Effector memory CD8-positive, alpha-beta T cell (primary cell): ENCODE measurements at places on chromosomes 5 and 9.

DNA sequence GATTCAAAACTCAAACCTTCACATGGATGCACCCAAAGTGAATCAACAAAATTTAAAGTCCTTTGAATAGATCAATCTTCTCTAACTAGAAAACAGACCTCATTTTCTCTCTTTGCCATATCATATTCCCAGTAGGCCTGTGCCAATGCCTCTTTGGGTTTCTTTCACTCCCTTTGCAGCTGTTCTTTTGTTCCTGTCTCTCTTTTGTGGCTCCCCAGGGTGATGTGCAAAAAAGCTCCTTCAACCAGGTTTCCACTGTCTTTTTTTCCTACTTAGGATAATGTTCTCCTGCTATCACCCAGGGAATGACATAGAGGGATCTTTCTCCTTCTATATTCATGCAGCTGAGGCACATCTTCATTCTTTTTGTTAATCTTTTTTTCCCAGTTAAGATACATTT lies 54.6 kb downstream of the MARCHF3 start:
- no peak for DNase-seq

- no peak for DNase-seq
Observed at GRCh38 chr9:72256931-72257330, 107.7 kb downstream of the GDA start.

DNA sequence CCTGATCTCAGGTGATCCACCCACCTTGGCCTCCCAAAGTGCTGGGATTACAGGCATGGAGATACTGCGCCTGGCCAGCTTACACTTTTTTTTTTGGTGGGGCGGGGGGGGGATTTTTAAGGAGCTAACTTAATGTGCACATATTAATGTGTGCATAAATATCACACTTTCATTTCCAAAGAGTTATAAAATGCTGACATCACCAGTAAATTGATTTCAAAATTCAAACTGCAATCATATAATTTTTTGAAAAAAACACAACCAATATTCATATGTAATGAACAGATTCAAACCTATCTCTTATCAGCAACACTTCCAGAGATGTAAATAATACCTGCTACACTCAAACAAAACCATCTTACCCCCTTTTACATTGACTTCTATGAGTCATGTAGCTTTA lies 1006.6 kb upstream of the DMAC1 start:
- DNase-seq, result no peak

- no peak for DNase-seq
Observed at GRCh38 chr9:31908158-31908890, 476.1 kb upstream of the ACO1 start.

- DNase-seq, result no peak
Observed at GRCh38 chr9:6955251-6955921, 197.6 kb downstream of the KDM4C start.

GRCh38 chr9:5971740-5972139 lies 43.7 kb downstream of the RANBP6 start:
- no peak for DNase-seq

- DNase-seq, result no peak
Observed at GRCh38 chr9:121888438-121888775, 204.7 kb downstream of the TTLL11 start.

- no peak for DNase-seq
Observed at GRCh38 chr5:91272858-91273257, 110.3 kb downstream of the ARRDC3 start.

GRCh38 chr5:151406322-151406947 lies 41.0 kb upstream of the SLC36A1 start:
- DNase-seq, result no peak

DNA sequence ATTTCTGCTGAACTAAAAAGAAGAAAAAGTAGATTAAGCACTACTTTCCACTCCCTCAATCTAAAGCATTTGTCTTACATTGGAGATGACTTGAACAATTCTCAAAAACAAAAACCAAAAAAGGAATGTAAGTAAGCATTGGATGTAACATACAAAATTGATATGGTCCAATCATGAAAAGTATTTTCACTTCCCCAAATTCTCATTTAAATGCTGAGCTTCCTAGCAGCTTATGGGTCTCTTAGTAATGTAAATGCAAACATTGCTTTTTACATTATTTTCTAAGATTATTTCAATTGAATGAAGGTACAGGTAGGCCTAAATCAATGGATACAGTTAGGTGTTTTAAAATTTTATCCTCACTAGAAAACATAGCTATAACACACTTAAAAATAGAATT lies 20.0 kb downstream of the ANKH start:
- no peak for DNase-seq

GRCh38 chr5:159419576-159419975 lies 89.3 kb upstream of the IL12B start:
- DNase-seq, result no peak

GRCh38 chr5:16934123-16934522 lies 2.0 kb downstream of the MYO10 start:
- no peak for DNase-seq

GRCh38 chr5:132470596-132470995 lies 20.0 kb downstream of the IRF1 start:
- DNase-seq, result no peak

- DNase-seq, result no peak
Observed at GRCh38 chr9:114864471-114864870, 58.6 kb upstream of the TNFSF15 start.

GRCh38 chr5:67971971-67972821 lies 243.4 kb upstream of the PIK3R1 start:
- no peak for DNase-seq

DNA sequence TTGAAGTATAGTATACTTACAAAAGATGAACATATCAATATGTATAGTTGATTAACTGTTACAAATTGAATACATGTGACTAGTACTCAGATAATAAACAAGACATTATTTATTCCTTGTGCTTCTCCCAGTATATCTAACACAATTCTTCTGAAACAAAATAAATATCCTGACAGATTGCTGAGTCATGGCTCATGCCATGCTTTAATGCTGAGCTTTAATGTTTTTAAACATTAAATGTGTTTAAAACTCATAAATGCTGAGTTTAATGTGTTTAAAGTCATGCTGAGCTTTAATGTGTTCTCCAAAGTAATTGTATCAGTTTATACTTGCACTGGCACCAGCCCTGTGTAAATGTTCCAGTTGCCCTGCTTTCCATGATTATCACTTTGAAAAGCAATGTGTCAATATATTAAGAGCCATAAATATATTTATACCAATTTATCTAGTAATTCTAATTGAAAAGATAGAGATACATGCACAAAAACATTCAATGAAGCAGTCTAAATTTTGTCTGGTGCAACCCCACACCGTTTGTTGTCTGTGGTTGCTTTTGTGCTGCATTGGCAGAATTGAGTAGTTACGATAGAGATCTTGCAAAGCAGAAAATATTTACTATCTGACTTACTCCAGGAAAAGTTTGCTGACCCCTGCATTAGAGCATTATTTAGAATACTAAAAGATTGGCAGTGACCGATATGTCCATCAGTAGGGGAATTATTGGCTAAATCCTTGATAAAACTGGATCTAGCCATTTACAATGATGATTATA lies 15.7 kb downstream of the KIAA1958 start:
- no peak for DNase-seq

DNA sequence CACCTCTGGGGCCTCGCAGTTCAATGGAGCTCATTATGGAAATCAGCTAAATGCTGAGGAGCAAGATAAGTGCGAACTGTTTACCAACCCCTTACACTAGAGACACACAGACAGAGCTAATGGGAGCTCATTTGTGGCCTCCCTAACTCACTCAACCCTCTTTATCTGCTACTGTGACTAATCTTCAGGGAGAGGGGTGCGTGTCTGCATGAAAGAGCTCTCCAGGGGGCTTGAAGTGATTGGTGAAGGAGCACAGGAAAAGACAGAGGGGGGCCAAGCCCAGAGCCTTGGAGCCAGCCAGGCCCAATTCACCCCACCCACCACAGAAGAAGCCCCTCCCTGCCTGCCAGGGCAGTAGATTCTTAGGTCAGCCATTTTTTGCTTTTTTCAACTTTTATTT lies 466.8 kb upstream of the BRINP1 start:
- DNase-seq, result no peak

- no peak for DNase-seq
Observed at GRCh38 chr5:157487358-157487757, 27.3 kb downstream of the NIPAL4 start.

GRCh38 chr9:37566716-37567115 lies 9.5 kb downstream of the FBXO10 start:
- DNase-seq, result no peak

DNA sequence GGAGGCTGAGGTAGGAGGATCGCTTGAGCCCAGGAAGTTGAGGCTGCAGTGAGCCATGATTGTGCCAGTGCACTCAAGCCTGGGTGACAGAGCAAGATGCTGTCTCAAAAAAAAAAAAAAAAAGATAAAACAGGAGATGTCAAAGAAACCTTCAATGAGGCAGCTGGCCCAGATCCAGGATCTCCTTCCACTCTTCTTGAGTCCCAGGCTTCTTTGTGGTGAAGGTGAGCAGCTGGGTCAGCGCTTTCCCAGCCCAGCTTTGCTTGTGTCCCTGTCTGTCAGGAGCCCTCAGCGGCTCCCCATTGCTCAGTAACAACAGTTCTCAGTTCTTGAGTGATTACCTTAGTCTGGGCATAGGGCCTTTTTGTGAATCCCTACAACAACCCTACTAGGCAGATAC lies 69.4 kb upstream of the PSD2 start:
- no peak for DNase-seq
